ENCODE measurements at places on chromosomes 2 and 18.

DNA sequence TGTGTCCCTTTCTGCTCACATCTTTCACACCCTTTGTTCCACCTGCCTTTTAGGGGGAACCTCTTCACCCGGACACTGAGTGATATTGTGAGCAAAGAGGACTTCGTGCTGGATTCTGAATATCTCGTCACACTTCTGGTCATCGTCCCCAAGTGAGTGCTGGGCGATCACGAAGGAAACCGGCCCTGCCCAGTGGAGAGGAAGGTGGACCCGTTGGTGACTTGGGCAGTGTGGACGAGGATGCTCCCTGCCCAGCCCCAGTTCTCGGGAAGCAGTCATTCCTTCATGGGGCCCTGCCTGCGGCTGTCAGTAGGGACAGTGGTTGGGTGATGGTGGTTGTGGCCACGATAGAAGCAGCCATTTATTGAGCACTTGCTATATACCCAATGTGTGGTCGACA is 40.8 kb downstream of the PDIA6 start:
- DNase-seq = no peak

DNA sequence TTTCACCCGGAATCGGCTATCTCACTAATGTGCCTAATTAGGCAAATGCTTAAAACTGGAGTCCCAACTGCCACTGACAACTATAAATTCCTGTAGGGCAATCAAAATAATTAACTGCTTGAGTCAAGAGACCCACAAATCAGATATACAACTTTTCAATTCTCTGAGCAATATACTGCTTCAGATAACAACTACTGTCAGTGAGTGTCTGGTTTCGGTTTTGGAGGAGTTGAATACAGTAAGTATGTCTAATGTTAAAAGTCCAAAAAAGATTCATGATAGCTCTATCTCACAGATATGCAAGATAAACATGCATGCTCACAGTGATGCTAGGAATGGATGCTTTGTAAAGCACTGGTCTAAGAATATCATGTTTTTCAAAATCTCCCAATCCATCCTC is 283.3 kb downstream of the NRXN1 start:
- no peak for DNase-seq

DNA sequence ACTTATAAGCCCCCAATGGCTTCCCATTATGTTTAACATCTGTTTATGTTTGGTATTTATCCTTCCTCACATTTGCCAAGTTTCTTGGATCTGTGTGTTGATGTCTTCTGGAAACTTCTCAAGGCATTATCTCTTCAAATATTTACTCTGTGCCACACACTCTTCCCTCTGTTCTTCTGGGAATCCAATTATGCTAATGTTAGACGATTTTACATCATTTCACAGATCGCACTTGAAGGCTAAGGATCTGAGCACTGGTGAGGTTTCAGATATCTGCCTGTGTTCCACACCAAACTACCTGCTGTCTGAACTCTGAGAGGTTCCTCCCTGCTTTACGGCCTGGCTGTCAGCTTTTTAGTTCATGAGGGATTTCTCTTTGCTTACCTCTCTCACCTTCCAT is 10.1 kb downstream of the AOX1 start:
- DNase-seq = no peak

DNA sequence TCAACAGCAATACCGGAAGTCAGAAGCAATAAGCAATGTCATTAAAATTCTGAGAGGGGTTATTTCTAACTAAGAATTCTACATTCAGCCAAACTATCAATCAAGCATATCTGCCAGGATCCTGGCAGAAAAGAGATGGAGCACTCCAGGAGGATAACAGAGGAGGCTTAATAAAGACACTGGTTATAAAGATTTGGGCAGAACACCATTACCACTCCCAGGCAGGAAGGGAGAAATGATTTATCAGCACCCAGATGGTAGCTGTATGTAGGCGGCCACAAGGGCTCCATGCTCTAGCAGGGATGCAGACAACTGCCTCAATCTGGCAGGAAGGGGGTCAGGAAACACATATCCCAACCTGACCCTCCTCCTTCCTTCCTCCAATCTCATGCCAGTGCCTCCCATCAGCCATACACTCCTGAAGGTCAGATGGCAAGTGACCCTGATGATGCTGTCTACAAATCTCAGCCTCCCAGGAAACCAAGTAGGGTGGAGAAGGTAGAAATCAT is 20.5 kb upstream of the TNFAIP6 start:
- no peak for DNase-seq

DNA sequence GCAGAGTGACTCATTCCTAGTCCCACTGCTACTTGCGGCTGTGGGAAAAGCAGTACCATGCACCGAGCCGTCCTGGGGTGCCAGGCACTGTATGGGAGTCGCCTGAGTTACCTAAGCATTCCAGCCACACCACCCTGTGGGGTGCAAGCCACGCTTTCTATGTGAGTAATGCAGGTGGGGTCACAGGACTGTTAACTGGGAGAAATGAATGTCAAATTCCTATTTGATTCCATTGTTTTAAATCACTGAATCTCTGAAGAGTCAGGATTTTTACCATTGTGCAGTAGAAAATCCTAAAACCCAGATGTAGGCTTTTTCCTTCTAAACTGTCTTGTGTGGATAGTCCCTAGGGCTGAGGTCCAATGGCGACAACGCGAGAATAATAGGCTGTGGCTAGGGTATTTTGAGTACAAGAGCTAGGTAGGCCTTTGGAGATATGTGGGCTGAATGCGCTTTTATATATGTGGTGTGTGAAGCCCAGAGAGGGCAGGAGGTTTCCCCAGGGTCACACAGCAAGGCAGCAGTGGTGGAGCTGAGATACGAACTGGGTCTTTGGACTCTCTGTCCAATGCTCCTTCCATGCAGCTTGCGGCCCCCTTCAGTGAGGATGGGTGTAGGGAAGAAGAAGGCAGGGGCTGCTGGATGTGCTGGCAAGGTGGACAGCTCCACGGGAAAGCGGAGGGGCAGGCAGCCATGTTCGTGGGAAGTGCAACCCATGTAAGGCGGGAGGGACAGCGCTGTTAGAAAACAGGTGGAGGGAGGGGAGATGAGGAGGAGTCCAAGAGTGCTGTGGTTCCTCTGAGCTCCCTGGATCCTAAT is 83.2 kb downstream of the DDX1 start:
- DNase-seq = no peak

- no peak for DNase-seq
These were observed 29.6 kb downstream of the FAM168B start for GRCh38 chr2:131063501-131064283.

DNA sequence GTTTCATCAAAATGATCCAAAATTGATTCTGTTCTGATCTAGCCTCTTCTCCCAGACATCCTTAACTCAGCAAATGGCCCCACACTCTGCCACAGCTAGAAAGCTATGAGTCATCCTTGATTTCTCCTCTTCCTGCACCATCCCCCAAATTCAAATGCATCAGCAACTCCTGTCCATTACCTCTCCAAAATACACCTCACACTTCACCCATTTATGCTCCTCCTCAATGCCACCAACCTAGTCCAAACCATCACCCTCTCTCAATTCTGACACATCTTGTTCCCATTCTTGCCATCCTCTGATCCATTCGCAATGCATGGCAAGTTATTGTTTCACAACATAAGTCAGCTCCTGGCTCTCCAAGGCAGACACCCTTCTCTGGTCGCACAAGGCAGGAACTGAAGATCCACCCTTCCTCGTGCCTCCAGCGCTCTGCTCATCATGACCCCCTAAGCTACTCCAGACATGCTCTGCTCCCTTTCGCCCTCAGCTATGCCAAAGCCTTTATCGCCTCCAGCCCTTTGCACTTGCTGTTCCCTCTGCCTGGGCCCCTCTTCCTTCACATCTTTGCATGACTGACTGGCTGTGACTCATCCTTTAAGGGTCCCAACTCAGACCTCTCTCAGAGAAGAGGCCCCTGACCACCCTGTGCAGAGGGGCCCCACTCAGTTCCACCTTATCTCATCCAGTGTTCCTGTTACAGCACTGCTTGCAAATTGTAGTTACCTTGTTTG is 83.6 kb downstream of the MREG start:
- no peak for DNase-seq

GRCh38 chr18:615092-615521 is 18.3 kb downstream of the CLUL1 start:
- no peak for DNase-seq

GRCh38 chr2:161766334-161766733 is 142.1 kb downstream of the SLC4A10 start:
- DNase-seq = no peak

DNA sequence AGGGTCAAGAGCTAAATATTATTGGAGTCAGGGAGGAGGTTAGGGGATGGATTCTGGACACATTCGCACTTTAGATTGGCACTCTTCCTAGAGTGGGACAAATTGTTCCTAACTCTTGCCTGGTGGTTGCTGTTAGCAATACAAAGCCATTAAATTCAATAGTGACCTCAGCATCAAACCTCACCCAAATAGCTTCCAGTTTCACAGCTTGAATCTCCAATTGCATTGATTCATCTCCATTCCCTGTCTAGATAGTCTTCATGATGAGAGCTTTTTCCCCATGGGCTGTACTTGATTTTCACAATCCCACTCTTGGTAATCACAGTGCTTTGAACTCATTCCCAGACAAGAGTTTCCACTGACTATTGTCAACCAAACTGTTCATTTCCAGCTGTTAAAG is 585.9 kb upstream of the SYT4 start:
- no peak for DNase-seq

- no peak for DNase-seq
These were observed 26.8 kb downstream of the RUFY4 start for GRCh38 chr2:218095853-218096252.

DNA sequence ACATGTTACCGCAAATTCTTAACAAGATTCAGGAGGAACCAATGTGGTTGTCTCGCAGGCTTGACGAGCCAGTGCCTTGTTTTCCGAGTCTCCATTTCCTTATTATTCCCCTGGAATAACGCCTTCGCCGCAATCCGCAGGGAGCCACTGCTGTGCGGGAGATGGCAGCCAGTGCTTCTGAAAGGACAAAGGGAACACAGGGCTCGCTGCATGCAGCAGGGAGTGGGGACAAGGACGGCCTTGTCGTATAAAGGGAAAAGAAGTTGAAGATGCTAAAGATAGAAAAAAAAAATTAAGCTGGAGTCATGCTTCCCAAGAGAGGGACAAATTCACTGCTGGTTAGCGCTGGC is 221.4 kb downstream of the NDUFA10 start:
- DNase-seq = no peak

DNA sequence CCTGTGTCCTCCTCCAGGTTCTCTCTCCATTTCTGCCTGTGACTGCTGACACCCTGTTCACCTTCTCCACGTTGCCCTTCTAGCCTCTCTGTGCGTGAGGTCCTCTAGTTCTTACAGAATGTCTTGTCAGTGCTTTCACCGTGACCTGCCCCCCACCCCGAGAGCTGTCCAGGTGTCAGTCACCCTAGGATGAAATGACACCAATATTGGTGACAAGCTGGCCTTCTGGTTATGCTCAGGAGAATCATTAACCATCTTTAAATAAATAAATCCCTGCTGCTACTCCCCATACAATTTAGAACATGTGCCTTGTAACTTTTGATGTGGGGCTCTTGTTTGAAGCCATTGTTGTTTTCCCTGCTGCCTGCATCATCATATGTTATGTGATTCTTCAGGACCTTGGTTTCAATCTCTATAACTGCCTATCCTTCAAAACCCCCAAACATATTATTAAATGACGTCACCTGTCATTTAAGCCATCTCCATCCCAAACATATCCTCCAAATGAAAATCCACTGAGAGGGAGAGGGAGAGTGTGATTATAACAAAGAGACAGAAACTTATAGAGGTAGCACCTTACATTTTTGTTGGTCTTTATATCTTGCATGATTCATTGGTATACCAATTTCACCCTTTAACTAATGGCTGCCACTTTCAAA is 496.3 kb downstream of the PARD3B start:
- DNase-seq = no peak

GRCh38 chr2:1988049-1988448 is 243.7 kb upstream of the PXDN start:
- DNase-seq = no peak

GRCh38 chr2:72927619-72928550 is 10.6 kb downstream of the EMX1 start:
- DNase-seq = no peak

DNA sequence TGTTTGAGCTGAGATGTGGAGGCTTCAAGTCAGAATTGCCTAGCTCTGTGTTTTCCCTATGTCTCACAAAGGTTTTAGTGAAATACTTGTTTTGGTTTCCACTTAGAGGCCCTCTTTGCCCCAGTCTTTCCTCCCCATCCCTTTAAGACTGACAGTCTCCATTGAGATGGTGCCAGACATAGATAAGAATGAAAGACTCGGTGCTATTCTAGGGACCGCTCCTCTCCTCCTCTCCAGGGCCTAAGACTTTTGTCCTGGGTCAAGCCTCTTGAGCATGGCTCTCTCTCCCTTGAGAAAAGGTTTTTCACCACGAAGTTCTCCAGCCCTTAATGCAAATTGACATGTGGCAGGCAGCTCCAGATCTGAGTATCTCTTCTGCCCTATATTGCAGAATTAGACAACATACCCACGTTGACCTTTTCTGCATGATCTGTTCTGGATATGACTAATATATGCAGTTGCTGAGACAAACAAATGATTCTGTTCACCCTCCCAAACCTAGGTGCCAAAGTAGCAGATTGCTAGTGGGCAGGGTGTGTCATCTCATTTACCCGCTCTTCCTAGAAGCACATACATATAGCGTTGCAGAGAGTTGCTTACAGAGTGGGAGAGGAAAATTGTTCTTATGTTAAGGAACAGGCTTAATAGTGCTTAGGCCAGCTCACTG is 47.5 kb upstream of the ACSL3 start:
- DNase-seq = no peak

DNA sequence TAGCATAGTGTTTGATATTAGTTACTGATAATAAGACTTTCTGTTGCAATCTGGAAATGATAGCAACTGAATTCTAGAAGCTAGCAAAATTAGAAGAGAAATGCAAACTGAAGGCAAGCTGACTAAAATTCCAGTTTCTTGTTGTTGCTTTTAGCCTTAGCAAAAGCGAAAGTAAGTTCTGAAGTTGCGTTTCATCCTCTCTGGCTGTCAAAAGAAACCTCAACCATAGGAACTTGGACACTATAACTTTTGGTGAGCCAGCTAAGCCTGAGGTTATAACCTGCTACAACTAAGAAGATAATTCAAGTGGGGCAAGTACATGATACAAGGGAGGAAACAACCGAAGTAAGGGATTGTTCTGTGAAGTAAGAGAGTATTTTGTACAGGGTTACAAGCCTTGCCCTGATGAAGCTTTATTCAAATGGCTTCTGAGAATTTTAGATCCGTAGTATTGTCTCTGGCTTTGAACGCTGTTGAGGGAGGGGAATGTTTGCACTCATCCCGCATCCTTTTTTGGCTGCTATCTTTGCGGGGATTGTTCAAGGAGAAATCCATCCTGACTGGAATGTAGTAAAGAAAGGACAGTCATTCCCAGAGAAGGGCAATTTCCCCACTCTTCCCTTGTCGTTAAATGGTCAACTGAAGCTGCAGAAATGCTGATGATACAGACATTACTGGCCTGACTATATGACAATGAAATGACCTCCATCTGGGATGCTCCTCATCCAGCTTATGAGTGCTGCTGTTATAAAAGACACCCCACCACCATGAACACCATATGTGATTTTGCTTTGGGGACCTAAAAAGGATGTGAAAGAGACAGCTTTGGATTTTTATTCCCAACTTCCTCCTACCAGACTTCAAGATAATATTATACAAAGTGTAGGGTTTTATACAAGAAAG is 7.0 kb upstream of the TMX3 start:
- no peak for DNase-seq
